ENCODE measurements at places on chromosomes 12 and 14.

DNA sequence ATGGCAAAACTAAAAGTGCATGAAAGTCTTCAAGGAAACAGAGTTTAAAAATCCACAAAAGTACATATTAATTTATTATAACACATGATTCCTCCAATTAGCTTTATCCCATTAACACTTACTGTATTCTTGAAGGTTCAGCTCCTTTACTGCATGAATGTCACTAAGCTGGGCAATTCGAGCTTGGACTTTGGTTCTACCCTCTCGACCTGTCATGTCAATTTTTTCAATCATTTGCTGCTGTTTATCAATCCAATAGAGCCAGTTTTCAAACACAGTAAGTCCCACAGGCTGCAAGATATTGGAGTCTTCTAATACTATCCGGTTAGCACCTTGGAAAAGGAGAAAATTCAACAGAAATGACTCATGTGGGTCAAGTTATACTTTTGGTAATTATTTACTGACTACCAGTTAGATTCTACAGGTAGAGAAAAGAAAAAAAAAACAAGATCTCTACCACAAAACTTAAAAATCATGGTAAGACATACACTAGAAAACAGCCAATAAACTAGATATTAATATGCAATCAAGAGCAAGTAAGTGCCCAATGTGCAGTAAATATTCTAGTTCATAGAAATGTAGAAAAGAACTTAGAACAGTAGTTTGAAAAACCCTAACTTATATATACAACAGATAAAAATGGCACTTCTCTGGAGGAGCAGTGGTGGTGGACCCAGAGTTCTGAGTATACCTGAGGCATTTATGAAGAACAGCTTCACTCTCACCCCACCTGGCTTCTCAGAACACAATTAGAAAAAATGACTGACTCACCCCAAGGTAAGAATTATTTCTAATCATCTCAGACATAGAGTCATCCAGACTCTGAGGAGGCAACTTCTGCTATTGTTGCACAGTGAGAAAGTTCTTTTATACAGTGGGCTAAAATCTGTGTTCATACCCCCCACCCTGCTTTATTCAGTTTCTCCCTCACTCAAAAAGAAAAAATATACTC is 67.7 kb downstream of the BCL2L14 start:
- no peak for DNase-seq

DNA sequence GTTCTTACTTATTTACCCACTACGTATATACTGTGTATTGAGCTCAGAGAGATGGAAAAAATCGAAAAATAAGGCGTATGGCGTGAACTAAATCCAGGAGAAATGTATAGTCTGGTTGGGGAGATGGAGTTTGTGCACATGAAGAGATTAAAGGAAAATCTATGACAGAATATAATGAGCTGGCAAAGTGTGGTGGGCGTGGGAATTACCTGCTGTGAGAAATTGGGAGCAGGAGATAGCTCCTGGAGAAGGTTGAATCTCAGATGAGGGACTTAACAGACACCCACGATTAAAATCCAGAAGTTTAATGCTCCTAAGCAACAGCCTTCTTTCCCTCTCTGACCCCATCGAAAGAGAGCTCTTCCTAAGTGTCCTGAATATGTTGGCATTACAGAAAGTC is 224.2 kb upstream of the FKBP4 start:
- no peak for DNase-seq

DNA sequence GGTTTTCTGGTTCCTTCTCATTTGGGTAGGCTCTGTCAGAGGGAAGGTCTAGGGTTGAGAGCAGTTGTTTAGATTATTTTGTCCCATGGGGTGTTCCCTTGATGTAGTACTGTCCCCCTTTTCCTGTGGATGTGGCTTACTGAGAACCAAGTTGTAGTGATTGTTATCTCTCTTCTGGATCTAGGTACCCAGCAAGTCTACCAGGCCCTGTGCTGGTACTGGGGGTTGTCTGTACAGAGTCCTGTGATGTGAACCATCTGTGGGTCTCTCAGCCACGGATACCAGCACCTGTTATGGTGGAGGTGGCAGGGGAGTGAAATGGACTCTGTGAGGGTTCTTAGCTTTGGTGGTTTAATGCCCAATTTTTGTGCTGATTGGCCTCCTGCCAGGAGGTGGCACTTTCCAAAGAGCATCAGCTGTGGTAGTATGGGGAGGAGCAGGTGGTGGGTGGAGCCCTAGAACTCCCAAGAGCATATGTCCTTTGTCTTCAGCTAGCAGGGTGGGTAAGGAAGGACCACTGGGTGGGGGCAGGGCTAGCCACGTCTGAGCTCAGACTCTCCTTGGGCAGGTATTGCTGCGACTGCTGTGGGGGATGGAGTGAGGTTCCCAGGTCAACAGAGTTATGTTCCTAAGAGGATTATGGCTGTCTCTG is 179.3 kb upstream of the BTG1 start:
- no peak for DNase-seq

DNA sequence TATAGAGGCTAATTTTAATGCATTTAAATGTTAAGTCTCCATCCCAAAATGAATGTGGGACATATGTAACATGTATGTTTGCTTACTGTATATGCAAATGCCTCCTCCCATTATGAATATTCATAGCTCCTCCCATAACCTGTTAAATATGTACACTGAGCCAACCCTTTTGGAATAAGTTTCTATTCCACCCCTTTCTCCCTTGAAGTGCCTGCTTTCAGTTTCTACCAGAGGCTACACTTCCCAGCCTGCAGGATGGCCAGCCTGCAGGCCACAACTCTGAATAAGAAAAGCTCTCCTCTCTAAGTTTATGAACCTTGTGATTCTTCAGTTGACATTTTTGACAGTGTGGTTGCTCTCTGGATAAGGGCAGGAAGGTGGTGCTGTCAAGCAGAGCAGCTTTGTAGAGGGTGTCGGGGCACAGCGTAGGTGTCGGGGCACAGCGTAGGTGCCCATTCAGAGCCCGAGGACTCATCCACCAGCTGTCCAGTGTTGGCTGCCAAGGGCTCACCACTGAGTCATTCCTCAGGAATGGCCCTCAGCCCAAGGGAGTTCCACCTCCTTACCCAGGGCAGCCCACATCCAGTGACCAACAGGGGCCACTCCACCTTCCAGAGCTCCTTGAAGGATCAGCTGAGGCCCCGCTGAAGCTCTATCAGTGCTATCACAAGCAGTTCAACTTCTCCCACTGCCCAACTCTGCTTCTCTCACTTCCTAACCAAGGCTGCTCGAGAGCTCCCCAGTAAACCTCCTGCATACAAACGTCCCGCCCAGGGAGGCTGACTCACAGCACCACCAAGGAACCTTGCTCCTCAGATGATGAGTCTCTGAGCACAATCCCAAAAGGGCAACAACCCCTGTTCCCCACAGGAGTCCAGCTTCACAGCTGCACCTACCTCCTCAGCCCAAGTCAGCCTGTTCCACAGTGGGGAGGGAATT is 31.4 kb downstream of the VWF start:
- DNase-seq = peak; percentile 94

DNA sequence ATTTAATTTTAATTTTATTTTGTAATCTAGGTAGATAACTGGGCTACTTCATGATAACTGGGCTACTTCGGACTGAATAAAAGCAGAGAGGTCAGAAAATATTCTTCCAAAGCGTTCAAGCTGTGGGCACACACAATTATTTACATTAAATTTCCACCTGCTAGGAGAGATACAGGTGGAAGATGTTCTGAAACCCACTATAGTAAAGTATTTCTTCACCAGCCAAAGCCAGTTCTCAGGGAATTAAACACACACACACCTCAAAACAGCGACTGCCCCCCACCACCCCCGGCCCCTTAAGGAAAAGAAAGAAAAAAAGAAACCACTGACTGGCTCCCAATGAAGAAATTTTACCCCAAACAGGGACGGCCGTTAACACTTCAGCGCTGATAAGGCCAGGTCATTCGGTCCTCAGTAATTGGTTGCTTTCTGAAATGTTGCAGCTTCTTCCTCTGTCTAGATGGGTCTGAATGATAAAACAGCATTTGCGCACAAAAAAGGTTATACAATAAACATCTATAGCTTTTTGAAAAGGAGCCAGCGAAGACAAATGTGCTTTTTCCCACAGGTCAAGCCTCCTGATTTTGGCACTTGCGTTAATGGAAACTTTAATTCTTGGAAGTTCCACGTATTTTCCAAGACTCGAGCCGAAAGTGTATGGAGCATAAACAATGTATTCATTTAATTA is 771 bp upstream of the KCNJ8 start:
- DNase-seq = no peak

GRCh38 chr12:125443341-125443740 is 378.1 kb downstream of the AACS start:
- DNase-seq = no peak

DNA sequence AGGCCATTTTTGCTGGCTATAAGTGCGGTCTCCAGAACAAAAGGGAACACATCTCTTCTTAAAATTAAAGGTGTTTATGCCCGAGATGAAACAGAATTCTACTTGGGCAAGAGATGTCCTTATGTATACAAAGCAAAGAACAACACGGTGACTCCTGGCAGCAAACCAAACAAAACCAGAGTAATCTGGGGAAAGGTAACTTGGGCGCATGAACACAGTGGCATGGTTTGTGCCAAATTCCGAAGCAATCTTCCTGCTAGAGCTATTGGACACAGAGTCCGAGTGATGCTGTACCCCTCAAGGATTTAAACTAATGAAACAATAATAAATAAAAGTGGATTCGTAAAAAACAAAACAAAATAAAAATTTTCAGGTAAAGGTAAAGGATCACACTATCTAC is 33.4 kb downstream of the PKP2 start:
- DNase-seq = no peak

- DNase-seq = no peak
Observed at GRCh38 chr12:95462081-95462480, 11.9 kb upstream of the METAP2 start.

DNA sequence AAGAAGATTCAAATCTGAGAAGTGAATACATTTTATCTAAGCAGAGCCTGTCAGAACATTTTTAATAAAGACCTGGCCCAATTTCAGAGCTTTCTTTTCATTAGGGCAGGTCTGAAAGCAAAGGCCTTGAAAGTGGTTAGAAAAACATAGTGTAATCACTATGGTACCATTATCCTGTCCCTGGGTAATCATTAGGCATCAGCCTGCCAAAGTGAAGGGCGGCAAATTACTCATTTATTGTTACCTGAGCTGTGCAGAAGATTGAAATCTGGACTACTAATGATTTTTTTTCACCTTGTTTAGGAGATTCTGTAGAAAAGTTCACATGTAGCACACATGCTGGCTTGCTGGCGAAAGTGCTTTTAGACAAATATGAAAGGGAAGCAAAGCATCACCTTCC is 92.6 kb upstream of the PRKD1 start:
- no peak for DNase-seq

DNA sequence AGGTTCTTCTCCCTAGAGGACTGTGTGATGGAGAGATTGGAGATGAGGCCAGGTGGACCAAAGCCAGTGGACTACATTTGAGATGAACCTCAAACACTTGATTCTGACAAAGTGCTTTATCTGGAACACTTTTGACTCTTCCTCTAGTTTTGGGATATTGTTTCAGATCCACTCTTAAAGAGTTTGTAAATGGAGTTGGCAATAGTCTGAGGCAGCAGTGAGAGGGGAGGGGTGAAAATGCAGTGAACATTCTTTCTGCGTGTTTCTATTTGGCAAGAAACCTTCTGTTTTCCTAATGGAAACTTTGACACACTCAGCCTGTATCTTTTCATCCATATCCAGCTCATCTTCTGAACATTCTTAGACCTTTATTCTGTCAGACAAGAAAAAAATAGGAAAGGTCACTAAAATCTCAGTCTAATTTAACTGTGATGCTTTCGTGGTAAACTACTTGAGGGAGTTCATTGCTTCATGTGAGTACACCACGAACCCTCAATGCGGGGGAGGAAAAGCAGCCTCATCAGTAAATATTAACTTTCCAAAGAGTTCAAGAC is 57.4 kb upstream of the KCNJ8 start:
- DNase-seq = peak; percentile 84

DNA sequence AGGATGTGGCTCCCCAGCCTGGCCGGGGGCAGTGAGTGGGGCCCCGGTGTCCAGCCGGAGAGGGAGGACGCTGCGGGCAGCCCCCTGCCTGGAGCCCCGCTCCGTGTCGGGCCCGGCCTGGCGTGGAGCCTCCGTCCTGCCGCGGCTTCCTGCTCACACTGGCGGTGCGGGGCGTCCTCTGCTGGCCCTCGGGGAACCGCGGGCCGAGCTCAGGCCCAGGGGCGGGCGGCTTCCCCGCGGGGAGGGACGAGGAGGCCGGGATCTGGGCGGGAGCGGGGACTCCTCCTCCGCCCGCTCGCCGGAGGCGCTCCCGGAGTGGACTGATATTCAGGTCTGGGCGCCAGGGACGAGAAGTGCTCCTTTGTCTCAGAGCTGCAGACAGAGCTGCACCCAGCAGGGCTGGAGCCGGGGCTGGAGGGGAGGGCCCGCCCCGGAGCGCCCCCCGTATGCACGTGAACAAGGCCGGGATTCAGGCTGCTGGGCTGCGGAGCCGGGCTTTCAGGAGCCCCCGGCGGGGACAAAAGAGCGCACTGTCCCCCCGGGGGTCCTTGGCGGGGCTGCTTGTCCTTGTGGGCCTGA is 2.2 kb downstream of the MMP17 start:
- DNase-seq = peak; percentile 97

DNA sequence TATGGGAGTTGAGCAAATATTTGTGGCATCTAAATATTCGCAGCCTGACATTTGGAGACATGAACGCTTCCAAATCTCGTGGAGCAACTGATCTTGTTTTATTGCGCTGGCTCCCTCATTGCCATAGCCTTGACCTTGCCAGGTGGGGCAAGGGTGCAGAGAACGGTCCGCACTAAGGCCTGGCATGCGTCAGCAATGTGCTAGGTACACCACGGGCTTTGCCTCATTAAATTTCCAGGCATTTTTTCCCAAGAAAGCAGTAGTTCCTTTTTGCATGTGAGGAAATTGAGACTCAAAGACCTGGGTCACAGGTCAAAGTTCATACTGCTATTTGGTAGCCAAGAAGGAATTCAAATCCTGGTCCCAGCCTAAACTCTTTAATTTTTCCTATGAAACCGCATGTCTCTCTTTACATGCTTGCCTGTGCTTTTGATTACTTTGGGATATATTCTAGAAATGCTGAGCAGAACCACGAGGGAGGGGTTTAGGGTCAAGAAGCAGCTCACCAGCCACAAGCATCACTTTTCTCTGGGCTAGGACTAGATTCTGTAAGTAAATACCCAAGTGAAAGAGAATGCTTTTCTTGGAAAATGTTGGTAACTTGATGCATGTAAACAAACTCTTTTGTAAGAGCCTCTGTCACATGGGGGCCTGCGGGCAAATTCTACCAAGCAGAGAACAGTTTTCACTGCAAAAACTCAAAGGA is 891.6 kb downstream of the VRK1 start:
- DNase-seq = no peak

DNA sequence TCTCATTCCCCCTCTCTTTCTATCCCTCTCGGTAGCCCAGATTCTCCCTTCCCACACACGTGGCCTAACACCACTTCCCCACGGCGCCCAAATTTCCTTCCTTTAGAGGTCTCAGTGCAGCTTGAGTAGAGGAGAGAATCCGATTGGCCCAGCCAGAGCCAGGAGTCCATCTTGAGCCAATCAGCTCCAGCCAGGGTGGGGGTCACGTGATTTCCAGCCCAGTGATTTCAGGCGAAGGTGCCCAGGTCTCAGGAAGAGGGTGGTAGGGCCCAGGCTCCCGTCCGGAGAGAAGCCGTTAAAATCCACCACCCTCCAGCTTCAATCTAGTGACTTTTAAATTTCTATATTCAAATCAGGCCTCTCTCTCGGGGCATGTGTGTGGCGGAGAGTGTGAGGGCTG is 45.2 kb upstream of the MYL2 start:
- DNase-seq = no peak

- no peak for DNase-seq
Observed at GRCh38 chr12:82082501-82082900, 275.7 kb downstream of the CCDC59 start.

Measured in GM23248 (cell line).